ENCODE measurements at places on chromosomes 13 and 19.

- DNase-seq = no peak
Measured at GRCh38 chr13:98505217-98505616, 71.7 kb downstream of the STK24 start.

DNA sequence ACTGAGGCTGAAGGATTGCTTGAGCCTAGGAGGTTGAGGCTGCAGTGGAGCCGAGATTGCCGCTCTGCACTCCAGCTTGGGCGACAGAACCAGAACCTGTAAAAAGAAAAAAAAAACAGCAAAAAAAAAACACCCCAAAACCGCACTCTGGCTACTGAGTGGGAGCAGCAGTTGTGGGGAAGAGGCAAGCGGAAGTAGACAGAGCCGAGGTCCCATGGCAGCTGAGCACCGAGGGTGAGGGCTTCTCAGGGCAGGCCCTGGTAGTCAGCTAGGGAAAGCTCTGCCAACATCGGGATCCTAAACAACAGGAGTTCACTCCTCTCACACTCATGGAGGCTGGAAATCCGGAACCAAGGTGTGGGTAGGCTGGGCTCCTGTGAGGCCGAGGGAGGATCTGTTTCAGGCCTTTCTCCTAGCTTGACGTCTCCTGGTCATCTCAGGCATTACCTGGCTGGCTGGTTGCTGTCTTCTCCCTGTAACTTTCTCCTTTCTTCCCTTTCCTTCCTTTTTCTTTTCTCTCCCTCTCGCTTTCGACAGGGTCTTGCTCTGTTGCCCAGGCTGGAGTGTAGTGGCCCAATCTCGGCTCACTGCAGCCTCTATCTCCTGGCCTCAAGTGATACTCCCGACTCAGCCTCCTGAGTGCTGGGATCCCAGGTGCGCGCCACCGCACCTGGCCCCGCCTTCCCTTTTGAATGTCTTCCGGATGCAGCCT lies 15.8 kb upstream of the LATS2 start:
- no peak for DNase-seq

DNA sequence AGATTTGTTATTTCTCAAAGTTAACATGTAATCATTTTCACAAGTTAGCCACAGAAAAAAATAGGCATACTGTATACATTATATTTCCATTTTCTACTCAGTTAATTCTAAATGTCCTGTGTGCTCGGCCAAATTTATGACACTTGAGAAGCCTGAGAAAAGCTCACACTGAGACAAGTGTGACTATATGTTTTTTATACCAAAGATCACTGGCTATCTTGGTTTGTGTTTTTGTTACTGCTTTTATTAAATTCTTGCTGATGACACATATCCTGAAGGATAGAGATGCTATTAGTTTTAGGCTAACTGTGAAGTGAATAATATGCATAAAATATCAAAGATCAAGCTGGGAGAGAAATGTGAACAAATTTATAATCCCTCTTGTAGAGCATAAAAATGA lies 49.3 kb upstream of the IL17D start:
- no peak for DNase-seq

DNA sequence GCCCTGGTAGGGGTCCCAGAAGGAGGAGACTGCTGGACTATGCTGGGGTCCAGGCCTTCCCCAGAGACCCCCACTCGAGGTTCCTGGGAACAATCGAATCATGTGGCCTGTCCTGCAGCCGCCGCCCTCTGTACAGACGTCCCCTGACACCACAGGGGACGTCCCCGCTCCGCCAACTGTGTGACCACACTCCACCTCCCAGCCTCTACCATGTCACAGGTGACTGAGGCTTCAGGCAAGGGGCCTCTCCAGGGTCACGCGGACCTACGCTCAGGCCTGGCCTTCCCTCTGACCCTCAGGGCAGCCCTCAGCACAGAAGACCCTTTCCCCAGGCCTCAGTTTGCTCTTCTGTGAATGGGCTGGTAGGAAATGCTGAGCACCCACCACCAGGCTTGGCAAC lies 13.1 kb upstream of the TMEM161A start:
- no peak for DNase-seq

All from T47D (cell line).